ENCODE measurements at places on chromosomes 5 and 9.

- no peak for DNase-seq
Measured at GRCh38 chr5:26427281-26427680, 611.1 kb downstream of the CDH9 start.

DNA sequence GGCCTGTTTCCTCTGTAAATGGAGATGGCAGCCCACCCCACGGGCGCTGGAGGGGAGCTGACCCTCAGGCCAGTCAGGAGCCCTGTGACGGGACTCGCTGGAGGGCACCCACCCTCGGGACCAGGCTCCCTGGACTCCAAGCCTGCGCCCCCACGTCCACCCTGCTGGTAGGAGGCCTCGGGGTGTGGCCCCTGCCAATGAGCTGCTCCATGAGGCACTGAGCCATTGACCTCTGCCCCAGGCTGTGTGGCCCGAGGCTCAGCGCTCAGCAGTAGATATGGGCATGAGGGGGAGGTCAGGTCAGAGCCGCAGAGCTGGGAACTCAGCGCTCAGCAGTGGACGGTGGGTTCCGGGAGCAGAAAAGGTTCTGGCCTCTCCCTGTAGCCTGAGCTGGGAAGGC, 52.3 kb upstream of the EGFL7 start:
- no peak for DNase-seq

DNA sequence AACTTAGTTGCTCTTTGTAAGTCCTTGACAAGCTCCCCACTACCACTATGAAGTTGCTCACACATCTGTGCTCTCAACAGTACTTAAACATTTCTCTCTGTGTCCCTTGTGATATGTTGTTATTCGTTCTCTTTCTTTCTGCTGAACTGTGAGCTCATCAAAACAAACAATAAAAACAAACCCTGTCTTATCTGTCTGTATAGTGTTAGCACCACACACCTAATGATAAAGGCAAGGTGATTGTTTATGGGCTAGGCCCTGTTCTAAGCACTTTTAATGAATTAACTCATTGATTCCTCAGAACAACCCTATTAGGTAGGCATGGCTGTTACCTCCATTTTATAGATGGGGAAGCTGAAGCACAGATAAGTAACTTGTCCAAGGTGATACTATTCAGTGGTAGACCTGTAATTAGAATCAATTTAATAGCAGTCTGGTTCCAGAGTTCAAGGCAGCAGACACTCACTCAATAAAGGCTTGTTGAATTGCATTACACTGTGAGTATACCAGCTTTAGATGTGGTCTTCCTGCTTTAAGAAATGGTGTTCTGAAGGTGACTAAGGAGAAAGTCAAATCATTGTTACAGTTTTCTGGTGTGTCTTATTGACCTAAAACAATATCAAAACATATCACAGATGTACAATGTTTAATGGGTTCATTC, 153.6 kb upstream of the ELL2 start:
- no peak for DNase-seq

DNA sequence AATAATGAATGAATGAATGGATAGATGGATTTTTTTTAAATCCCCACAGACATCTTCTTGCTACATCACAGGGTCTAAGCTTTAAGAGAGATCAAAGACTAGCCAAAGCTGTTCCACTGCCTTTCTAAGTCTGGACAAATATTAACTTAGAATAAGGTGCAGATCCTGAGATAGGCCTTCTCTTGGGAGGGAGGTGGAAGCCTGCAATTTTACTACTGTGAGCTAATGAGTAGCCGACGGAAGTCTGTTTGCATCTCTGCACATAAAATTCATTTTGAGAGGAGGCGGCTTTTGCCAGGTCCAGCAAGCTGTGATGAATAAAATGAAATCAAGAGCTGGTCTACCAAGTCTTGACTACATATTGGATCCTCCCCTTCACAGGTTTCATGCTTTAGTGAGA, 484.9 kb downstream of the TMEM38B start:
- DNase-seq, result no peak

GRCh38 chr5:137201876-137202275, 297.2 kb downstream of the SPOCK1 start:
- DNase-seq, result no peak

DNA sequence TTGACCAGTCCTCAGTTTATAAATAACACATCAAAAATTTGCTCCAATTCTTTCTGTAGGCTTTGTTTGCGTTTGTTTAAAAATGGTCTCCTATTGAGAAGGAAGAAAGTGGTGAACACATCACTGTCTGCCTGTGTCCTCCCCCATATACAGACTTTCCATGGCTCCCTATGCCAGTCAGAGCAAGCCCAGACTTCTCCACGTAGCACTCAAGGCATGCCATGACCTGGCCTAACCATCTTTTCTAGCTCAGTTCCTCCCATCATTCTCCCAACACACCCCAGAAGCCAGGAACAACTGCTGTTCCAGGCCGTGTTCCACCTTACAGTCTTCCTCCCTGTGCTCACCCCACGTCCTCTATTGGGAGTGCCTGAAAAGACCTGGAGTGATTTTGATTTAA, 129.6 kb upstream of the ZNF618 start:
- DNase-seq, result no peak

DNA sequence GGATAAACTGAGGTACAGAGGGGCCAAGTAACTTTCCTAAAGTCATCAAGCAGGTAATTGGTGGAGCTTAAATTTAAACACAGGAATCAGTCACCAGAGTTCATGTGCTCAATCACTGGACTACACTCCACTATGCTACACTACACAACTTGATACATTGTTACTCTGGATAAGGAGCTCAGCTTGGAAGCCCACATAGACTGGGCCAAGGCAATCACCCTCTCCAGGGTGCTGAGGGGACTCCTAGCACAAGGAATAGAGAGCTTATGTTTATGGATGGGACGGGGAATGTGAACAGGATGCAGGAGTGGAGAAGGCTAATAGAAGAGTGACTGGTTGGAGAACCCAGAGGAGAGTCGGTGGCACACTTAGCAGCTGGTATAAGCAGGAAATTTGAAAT, 113.5 kb upstream of the NFIB start:
- no peak for DNase-seq

DNA sequence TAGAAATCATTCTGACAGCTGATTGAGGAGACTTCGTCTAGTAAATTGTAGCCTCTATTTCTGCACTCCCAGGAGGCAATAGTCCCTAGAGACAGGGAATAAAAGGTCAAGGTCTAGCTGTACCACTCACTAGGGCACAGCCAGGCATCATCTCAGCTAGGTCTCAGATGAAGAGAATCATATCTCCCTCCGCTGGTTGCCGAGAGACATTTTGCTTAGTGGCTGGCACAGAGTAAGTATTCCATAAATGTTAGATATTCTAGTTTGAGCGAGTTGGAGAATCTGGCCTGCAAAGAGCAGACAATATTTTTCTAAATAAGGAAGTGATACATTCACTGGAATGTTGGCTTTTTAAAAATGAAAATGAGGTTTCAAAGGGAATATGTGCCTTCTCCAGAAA, 180.4 kb upstream of the ACTBL2 start:
- no peak for DNase-seq

GRCh38 chr5:68548959-68549676, 333.6 kb downstream of the PIK3R1 start:
- no peak for DNase-seq

GRCh38 chr5:21646469-21646868, 1206.7 kb downstream of the CDH12 start:
- no peak for DNase-seq

GRCh38 chr5:154352960-154353548, 92.7 kb upstream of the SAP30L start:
- no peak for DNase-seq

DNA sequence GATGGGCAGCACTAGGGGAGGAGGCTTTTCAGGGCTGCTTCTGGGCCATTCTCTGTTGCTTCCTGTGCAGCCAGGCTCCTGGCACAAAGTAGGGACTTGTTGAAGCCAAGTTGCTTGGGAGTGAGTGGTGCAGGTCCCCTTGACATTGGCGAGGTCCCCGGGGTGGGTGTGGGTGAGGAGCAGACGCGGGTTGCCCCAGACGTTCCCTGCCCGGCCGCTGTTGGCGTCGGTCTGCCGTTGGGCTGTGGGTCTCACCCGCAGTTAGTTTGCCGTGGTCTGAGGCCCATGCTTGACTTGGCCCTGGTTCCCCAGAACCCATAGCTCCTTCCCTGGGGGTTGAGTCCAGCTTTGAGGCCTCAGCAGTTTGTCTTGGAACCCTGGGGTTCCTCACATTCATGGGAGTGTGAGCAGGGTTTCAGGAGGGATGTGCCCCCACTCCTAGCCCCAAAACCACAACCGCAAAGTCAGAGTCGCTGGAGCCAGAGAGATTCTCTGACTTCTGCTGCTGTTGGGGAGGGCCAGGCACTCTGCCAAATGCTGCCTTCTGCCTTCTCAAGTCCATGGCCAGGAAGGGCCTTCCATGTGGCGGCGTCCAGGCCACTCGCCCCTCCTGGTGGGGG, 77.5 kb downstream of the RXRA start:
- DNase-seq, result no peak

- DNase-seq, result no peak
Measured at GRCh38 chr5:164420161-164420560, 914.7 kb downstream of the MAT2B start.

DNA sequence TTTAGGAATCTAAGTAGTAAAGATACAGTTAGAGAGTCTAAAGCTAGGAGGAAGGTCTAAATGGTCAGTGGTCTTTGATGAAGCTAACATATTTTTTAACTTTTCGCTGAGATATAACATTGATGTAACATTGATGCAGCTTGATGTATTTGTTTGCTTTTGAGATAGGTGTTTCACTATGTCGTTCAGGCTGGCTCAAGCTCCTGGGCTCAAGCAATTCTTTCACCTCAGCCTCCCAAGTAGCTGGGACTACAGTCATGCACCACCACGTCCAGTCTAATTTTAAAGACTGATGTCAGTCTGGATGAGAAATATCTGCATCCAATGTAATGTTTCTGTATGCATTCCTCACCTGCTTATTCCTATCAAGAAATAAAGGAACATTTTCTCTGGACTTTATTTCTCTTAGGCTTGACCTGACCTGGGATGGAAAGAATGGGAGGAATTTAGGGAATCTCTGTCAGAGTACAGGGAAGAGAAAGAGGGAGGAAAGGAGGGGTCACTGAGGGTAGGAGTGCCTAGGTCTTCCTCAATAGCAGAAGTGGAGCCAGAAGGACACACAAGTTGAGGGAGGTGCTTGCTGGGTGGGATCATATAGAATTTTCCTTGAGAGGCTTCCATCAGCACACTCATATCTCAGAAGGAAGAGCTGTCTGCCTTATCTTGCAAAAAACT, 101.5 kb upstream of the GPBP1 start:
- no peak for DNase-seq

DNA sequence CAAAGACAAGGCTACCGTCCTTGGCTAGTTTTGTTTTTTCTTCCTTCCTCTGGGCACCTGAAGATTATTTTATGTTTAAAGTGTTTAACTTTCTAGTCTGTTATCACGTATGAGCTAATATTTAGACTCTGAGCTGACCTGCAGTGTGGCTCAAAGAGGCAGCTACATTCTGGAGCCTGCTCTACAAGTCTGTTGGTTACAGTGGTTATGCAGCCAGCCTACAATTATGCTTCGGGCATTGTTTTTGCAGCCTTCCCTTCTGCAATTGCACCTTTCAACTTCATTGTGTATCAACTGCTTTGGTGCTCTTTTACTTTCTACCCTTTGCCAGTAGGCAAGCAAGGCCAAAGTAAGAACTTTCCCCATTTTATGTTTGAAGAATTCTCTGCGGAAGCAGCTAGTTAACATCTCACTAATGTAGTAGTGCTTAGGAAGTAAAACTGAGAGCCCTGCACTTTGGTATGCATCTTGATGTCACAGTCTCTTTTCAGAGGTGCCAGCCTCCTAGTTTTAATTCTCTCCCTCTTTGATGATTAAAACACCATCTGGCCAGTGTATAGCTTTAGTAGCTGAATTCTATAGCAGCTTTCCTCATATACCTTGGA, 322.1 kb downstream of the FAM170A start:
- no peak for DNase-seq
